H7 (cell line): ENCODE measurements at places on chromosomes 4 and X. TPM values are rescaled to one million over a fixed set of nuclear protein-coding genes. Genes with fewer than 3 reads are reported as not detected.
A peak's percentile ranks its signal among the peaks of the same experiment; 100 is the strongest.

GRCh38 chr4:183591301-183591700 is 67.7 kb downstream of the RWDD4 start:
- no peak for DNase-seq

DNA sequence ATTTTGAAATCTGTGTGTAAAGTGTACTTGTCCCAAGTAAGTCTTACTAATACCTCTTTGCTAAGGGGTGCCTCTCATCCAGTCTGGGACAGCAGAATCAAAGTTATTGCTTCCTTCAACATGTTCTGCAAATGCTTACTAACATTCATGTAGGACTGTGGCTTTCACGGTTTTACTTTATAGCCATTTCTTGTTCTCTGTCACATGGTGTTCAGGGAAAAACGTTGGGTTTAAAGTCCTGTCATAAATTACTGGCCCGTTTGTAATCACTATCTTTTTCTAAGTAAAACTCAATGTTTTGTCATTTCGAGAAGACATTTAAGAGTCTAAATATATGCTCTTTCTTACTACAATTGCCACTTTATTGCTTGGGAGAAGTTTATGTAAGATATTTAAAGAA is 321.1 kb downstream of the STIM2 start:
- no peak for DNase-seq

GRCh38 chr4:60201052-60201673 is 999.0 kb upstream of the ADGRL3 start:
- DNase-seq: peak; percentile 13

DNA sequence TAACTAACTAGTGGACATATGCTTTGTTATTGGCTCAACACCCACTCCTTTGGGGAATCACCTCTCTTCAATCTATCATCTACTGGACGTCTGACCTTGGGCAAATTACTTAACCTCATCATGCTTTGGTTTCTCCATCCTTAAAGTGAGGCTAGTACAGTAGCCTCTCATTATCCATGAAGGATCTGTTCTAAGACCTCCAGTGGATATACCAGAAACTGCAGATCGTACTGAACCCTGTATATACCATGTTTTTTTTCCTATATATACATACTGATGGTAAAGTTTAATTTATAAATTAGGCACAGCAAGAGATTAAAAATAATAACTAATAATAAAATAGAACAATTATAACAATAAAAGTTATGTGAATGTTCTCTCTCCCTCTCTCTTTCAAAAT is 56.2 kb downstream of the HMGB3 start:
- DNase-seq: no peak

The MAOB gene
- total RNA-seq: 0.07 and 1.00 TPM in 2 replicates
